ENCODE measurements at places on chromosomes 3 and 15. TPM values are rescaled to one million over a fixed set of nuclear protein-coding genes. Genes with fewer than 3 reads are reported as not detected.
A peak's percentile ranks its signal among the peaks of the same experiment; 100 is the strongest.

- peak; percentile 26 for DNase-seq
Measured at GRCh38 chr3:193780810-193781478, 187.9 kb downstream of the OPA1 start.

DNA sequence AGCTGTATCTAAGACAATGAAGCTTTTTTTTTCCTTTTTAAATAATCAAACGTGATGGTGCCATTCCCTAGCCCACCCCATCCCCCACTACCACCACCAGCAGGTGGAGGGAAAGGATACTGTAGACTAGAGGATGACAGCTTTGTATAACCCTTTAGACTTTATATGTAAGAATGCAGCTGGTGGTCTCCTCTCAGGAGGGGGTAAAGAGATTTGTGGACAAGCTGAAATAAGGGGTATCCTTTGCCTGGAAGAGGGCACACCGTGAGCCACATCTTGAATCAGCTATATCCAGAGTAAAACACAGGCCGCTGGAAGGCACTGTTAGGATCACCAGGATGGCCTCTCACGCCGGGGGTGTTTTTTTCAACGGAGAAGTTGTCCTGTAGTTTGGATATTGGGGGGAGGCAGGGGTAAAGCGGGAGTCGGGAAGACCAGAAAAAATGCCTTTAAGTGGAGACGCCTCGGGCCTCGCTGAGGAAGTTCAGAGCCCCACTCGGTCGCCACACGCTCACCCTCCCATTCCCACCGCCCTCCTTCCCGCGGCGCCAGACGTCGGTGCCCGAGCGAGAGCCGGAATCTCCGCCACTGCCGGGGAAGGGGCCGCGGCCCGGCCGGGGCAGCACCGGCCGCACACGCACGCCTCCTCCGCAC, 986 bp downstream of the KPNA4 start:
- DNase-seq = peak; percentile 26

GRCh38 chr15:81473946-81474345, 99.9 kb upstream of the TMC3 start:
- no peak for DNase-seq

GRCh38 chr3:25749031-25749581, 34.1 kb downstream of the NGLY1 start:
- no peak for DNase-seq

DNA sequence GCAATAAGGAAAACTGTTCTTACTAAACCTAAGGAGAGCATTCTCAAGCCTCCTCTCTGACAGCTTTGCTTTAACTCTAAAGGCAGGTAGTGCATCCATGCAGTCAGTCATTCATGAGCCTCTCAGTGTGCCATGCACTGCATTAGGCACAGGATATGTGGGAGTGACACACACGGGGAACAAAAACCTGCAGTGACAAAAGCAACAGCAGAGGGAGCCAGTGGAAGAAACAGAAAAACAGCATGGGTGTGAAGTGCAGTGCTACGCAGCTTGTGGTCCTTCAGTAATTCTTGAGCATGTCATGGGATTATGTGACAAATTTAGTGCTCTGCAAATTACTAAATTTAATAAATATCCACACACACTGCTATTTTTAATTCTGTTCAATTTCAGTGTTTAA, 230.7 kb downstream of the BBX start:
- peak; percentile 38 for DNase-seq

The PIAS1 gene
- 44.2 TPM for total RNA-seq

The SLC28A1 gene
- not detected for total RNA-seq

The PLA1A gene
- not detected for total RNA-seq

All from activated CD8-positive, alpha-beta T cell treated with anti-CD3 and anti-CD28 coated beads, Interleukin-2, amount 10 ng/mL, durations not matched to agents 7 days and 5 days (primary cell).